Activated CD4-positive, alpha-beta T cell treated with anti-CD3 and anti-CD28 coated beads, Interleukin-2, amount 50 U/mL, for 4 hours (primary cell): ENCODE measurements at places on chromosomes 3 and 15.

- DNase-seq, result no peak
Observed at GRCh38 chr15:70262171-70262570, 164.5 kb upstream of the TLE3 start.

- DNase-seq, result no peak
Observed at GRCh38 chr3:7271631-7272030, 410.7 kb downstream of the GRM7 start.

DNA sequence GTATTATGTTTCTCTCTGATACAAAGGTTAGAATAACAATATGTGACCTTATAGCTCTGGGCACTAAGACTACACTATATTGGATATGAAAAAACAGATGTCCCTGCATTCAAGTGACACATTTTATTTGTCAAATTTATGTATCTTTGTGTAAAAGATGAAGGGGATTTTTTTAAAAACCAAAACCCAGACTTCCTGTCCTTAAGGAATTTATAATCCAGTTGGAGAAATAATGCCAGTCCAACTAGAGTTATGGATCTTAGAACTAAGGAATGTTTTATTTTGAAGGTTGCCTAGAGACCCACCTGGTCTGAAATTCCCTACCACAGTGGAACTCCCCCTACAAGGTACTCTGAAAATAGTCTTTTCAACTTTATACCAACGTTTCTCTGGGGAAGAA is 33.3 kb upstream of the PIK3CB start:
- DNase-seq, result no peak

DNA sequence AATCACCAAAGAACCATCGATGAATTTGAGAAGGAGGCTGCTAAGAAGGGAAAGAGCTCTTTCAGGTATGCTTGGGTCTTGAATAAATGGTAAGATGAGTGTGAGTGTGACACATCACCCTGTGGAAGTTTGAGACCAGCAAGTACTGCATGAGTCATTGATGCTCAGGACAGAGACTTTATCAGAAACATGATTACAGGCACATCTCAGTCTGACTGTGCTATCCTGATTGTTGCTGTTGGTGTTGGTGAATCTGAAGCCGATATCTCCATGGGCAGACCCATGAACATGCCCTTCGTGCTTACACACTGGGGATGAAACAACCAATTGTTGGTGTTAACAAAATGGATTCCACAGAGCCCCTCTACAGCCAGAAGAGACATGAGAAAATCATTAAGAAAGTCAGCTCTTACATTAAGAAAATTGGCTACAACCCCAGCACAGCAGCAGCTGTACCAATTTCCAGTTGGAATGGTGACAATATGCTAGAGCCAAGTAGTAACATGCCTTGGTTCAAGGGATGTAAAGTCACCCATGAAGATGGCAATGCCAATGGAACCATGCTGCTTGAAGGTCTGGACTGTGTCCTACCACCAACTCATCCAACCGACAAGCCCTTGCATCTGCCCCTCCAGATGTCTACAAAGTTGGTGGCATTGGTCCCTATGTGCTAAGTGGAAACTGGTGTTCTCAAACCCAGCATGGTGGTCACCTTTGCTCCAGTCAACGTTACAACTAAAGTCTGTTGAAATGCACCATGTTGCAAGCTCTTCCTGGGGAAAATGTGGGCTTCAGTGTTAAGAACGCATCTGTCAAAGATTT is 20.5 kb downstream of the TM4SF4 start:
- DNase-seq, result no peak

DNA sequence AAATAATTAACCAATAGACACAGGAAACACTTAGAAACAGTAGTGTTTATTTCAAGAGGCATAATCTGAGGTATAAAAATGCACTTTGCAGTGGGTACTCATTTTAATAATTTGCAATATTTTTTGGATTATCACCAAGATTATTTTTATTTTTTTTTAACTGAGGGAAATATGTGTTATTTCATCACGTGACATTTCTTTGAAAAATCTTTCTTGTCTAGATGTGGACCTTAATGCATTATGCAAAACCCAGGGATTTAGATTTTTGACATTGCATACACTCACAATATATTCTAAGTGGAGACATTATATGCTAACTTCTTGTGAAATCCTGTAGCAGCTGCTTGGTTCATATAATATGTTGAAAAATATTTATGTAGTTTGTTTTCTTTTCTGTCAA is 260.4 kb upstream of the MEIS2 start:
- no peak for DNase-seq

- no peak for DNase-seq
Observed at GRCh38 chr3:194483850-194484249, 3.0 kb downstream of the ATP13A3 start.

DNA sequence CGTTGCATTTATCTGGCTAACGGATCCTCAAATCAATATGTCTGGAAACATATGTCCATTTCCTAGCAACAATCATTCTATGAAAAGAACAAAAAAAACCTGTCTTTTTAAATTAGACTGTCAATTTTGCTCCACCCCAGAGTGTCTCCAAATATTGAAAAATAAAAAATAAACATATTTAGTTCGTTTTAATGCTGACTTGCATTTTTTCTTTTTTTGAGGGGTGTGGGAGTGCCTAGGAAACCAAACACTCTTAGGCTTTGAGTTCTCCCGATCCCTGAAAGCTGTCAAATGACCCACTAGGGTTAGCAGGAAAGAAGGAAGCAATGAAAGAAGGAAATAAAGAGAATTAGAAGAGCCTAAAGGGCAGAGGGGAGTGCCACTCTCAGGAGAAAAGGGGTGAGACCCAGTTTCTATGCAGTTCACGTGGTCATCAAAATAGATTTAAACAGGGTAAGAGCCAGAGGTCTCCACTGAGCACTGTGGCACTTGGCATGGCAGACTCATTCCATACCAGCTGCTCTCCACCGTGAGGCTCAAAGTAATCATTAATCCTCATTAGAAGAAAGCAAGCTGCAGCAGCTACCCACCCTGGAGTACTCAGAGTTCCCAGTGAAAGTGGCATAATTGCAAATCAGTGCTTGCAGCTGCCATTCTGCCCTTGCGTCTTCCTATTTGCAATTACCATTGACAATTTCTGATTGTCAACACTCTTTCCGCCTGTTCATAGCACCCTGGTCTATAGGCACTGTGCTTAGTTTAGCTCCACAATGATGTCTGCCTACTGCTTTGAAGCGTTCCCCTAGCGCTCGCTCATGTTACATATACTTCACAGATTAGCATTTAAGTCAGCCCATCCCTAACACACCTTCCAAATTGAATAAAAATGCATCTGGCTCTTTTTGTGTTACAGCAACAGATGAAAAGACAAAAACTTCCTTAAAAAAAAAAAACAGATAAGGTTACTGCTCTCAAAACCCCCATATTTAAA is 32.3 kb downstream of the PDZRN3 start:
- DNase-seq, result no peak

DNA sequence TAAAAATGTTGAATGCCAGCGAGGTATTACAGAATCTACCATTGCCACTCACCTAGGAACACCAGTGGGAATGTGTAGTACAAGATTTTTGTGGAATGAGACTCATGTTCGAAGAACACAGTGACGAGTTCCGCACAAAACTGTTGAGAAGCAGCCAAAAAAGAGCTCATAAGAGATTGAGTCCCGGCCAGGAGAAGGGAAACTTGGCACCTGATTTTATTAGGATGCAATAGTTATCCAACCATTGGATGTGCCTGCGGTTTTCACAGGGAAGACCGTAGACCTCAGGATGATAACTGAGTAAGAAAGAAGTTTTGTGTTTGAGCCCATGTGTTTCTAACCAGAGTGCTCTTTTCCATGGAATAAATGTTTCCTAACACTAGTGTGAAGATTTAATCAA is 88.9 kb downstream of the PTPRG start:
- no peak for DNase-seq

- DNase-seq, result no peak
Observed at GRCh38 chr15:66933932-66934867, 131.2 kb upstream of the SMAD3 start.

- no peak for DNase-seq
Observed at GRCh38 chr3:31765871-31766270, 215.2 kb downstream of the OSBPL10 start.

- DNase-seq, result no peak
Observed at GRCh38 chr3:35336601-35337000, 302.7 kb upstream of the ARPP21 start.

GRCh38 chr3:69997631-69998307 is 1.8 kb upstream of the SAMMSON start:
- DNase-seq, result no peak

DNA sequence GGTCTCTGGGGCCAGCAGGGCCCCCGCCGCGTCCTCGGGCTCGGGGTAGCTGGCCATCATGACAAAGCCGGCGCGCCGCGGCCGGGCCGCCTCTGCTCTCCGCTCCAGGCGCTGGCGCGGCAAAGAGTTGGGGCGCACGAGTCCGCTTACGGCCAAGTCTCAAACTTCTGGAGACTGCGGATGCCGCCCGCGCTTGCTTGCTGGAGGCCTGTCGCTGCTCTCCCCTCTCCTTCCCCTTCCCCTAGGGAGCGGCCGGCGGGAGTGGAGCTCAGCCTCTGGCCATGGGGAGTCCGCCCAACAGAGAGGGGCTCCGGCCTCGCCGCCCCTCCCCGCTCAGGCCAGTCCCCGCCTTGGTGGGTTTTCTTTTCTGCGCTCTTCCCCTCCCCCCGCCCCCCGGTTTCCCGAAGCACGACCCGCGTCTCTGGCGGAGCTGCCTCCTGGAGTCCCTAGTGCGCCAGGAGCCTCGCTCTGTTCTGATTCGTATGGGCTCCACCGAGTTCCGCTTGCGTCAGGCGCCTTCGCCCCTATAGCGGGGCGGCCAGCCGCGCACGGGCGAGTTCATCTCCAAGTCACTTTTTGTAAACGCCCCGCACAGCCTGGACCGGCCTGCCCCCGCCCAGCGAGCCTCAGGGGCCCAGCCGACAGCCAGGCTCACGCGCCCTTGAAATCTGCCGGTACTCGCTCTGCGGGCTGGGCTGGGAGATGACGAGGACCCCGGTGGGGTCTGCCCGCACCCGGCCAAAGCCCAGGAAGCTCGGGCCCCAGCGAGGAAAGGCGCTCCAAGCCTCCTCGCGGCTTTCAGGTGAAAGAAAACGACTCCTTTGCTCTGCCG is at the start of the genes FOXL2 and FOXL2NB:
TSS of gene FOXL2 (minus strand) at position 475 of the 832 bp plus-strand sequence. CDS start at position 60, 415 bp downstream.
TSS of gene FOXL2NB (plus strand) at position 555 of the 832 bp plus-strand sequence. CDS start at position 703, 148 bp downstream.
- no peak for DNase-seq
